ENCODE measurements at places on chromosomes 2 and 18.

- DNase-seq, result no peak
Observed at GRCh38 chr2:183630964-183631363, 506.7 kb downstream of the NUP35 start.

- no peak for DNase-seq
Observed at GRCh38 chr18:41459656-41460055, 495.4 kb upstream of the PIK3C3 start.

GRCh38 chr2:150075831-150076230, 411.6 kb downstream of the RND3 start:
- DNase-seq, result no peak

- no peak for DNase-seq
Observed at GRCh38 chr2:223580951-223581350, 21.2 kb downstream of the SCG2 start.

DNA sequence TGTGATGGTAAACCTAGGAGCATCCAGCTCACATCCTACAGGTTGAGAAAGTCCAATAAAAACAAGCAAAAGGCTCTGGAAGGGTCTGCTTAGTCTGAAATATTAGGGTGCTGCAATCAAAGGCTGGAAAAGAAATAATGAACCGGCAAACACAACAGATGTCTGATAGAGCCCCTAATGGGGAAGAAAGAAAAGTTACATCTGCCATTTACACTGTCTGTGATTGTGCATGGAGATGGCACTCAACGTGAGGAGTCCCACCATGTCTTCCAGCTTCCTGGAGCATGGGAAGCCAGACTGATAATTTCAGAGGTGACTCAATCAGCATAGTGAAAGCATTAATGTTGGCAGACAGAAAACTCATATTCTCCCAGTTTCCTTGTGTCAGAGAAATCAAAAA, 307.8 kb downstream of the EPHA4 start:
- no peak for DNase-seq

GRCh38 chr2:225100856-225101294, 58.6 kb upstream of the DOCK10 start:
- DNase-seq, result no peak

DNA sequence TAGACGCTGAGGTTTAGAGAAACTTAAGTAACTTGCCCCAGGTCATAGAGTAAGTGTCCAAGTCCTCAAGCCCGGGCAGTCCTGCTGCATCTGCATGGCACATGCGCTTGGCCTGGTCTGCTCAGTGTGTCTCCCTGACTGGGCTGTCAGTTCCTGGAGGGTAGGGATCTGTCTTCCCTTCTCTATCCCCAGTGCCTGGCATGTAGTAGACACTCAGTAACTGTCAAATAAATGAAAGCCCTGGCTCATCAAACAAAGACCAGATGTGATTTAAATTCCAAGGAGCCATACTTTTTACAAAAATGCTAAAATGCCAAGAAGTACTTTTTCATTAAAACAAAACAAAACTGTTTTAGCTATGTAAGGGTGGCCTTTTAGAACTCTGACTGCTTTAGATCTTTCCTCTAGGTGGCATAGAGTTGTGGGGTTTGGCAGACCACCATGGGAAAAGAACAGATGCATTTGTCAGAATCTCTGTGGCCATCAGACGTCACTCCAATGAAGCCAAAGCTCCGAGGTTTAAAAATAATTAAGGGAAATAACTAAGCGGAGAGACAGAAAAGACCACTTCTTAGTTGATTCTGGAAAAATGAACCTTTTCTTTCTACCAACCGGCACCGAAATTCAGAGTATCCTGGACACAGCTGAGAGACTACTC, 34.0 kb downstream of the EPAS1 start:
- DNase-seq, result no peak

DNA sequence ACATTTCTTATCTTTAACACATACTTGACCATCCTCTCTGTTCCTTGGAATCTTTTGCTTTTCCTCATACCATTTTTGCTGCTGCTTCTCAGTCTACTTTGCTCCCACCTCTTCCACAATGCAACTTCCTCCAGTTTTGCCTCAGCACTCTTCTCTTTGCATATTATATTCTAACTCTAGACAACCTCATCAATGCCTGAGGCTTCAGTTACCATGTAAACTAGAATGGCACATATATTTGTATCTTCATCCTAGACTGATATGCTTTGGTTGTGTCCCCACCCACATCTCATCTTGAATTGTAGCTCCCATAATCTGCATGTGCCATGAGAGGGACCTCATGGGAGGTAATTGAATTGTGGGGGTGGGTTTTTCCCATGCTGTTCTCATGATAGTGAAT, 55.9 kb upstream of the STAM2 start:
- no peak for DNase-seq

GRCh38 chr2:177084607-177085006, 128.0 kb upstream of the HNRNPA3 start:
- DNase-seq, result no peak

DNA sequence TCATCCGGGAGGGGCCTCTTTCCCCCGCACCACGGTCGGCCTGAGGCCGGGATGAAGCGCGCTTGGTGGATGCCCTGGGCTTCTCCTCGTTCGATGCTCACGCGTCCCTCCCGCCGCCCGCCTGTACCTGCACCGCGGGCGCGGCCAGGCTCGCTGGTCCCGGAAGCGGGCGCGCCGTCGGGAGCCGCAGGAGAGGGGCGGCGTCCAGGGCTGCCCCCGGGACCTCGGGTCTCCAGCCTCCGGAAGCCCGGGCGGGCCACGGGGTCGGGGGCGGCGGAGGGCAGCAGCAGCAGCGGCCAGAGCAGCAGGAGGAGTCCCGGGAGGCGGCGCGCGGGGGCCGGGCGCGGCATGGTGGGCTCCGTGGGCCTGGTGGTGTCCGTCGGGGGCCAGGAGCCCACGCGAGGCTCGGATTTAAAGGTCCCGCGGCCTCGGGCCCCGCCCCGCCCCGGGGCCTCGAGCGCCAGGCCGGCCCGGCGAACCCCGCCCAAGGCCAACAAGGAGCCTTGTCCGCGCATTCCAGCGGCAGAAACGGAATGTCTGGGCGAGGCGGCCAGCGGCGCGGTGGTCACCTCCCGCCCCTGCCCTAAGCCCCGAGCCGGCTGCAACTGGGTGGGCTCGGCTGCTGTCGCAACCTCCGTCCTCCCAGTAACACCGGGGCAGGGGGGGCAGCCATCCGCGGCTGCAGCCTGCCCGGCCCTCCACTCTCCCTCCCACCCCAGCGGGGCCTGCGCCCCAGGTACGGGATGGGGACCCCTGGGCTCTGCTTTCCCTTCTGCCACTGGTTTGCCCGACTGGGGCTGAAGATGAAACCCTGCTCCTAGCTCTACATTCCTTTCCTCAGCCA, at the start of gene MATN3:
Gene MATN3 (minus strand): TSS at position 387 of the 844 bp plus-strand sequence. CDS start 37 bp downstream, at position 350.
- no peak for DNase-seq

DNA sequence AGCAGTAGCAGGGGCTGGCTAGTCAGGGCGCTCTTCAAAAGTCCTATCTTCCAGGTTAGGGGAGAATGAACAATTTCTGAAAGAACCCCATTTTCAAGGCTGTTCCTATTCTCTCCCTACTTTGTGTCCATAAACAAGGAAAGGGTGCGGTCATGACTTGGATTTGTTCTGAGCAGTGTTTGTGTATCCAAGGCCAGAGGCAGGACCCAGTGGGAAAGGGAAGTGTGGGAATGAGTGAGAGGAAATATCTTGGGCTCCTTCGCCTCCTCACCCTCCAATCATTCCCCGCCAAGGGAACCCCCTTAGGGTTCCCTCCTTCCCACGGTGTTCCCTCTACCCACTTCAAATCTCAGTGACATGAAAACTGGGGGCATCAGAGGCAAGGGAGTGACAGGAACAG, 25.5 kb upstream of the SPTBN1 start:
- no peak for DNase-seq

DNA sequence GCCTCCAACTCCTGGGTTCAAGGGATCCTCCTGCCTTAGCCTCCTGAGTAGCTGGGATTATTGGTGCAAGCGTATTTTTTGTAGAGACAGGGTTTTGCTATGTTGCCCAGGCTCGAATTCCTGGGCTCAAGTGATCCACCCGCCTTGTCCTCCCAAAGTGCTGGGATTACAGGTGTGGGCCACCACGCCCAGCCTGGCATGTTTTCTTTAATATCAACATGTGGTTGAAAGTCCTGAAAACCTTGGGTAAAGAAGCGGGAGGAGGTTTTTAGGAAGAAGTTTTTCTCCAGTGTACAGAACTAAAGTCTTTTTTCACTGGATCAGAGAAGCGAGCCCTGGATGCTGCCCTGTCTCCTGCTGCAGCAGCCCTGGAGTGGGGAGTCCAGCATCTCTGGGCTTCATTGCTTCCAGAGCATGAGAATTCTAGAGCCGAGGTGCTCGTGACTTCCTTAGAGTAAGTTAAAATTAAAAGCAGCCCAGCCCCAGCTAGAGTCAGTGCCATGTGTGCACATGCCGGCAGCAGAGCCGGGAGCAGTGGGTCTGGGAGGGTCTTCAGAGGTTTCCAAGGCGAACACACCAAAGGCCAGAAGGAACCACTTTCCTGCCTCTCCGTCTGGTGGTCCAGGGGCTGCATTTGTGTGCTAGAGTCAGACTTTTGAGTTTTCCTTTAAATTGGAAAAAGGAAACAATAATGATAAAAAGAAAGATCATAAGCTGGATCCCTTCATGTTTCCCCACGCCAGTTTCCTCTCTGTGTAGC, 31.2 kb downstream of the ITGB1BP1 start:
- DNase-seq, result no peak

DNA sequence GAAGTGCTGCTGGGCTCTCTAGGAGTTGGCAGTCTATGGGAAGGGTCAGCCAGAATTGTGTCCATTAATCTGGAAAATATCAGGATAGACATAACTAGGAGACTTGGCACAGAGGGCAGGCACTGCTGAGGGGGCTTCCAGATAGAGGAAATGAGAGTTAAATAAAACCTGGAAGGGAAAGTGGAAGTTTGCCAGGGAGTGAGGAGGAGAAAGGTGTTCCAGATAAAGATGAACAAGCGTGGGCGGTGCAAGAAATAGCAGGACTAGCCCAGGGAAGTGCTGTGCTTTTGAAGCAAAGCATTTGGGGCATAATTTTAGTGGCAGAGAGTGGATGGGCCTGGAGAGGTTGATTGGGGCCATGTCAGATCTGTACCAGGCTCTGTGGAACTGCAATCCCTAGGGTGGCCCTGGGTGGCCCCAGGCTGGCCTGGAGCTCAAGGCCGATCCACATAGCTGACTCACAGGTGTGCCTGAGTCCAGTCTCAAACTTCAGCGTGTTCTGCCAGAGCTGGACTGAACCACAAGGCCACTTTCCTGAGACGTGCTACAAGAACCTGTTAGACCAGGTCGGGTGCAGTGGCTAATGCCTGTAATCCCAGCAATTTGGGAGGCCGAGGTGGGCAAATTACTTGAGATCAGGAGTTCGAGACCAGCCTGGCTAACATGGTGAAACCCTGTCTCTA, 26.9 kb downstream of the GALM start:
- no peak for DNase-seq

- no peak for DNase-seq
Observed at GRCh38 chr2:188964976-188965546, 9.1 kb upstream of the COL3A1 start.

- peak; percentile 67 for DNase-seq
Observed at GRCh38 chr18:34122724-34123334, 101.9 kb downstream of the NOL4 start.

DNA sequence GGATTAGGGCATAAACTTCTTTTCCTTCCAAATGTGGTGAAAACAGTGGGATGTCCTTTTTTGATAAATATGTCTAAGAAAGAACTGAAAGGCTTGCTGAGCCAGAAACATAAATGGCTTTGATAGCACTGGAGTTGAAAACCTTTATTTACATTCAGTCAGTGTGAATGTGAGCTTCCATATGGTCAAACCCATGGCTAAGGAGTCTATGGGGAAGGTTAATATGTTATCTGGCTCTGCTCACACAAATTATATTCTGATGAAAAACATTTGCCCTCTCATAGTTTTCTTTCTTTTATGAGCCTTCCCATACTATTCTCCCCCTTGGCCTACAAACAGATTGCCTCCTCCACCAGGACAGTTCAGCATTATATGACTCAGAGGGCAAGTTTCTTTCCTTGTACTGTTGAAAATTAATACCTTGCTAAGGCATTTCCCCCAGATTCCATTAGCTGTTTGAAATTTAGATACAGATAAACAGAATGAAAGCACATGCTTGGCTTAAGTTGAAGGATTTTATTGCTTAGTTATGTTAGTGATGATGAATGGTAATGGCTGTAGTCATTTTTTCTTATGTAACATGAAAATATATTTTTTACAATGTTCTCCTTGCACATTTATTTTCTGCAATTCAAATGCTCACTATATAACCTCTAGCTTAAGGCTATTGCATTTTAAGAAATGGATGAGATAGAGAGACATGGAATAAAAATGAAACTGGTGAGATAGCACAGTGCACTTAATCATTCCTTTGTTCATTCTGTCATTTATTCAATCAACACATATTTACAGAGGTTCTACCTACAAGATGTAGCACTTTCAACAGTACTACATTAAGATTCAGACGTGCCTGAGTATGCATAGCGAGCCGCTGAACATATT, 544.1 kb downstream of the LRRTM4 start:
- no peak for DNase-seq

- no peak for DNase-seq
Observed at GRCh38 chr2:81250270-81250669, 945.7 kb upstream of the LRRTM1 start.

DNA sequence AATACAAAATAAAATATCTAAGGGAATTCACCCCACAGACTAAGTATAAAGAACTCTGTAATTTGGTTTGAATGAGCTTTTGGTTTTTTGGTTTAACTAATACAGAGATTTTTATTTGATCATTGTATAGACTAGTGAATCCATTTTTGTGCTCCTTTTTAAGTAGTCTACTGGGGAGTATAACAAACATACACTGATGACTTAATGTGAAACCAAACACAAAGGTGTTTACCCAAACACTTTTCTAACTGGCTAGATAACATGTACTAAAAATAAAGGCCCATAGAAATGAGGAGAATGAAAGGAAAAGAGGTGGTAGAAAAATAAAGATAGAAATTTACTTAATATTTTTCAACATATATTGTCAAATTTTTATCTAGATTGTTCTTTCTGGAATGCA, 146.0 kb downstream of the NRXN1 start:
- no peak for DNase-seq

GRCh38 chr2:198327526-198327925, 523.1 kb downstream of the PLCL1 start:
- DNase-seq, result peak; percentile 34

DNA sequence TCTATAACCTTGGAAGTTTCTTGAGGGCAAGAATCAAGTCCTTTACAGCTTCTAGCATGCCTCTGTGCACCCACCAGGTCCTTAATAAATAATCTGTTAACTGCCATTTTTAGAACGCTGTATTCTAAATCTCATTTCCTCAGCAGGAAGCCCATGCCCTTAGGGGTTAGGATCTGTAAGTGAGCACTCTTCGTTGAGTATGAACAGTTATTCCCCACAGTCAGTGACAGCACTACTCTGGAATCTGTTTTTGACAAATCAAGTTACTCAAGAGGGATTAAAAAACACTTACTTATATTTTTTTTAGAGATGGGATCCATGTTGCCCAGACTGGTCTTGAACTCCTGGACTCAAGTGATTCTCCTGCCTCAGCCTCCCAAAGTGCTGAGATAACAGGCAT, 14.6 kb downstream of the PAIP2B start:
- no peak for DNase-seq

DNA sequence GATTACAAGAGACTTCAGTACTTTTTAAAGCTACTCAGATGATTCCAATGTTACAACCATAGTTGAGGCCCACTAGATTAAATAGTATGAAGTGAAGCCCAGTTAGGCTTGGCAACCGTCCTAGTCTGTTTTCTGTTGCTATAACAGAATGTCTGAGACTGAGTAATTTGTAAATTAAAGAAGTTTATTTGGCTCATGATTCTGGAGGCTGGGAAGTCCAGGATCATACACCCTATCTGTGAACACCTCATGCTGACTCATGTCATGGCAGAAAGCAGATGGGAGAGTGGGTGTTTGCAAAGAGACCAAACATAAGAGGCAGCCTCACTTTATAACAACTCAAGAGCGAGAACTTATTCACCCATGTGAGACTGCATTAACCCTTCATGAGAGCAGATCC, 63.1 kb downstream of the CCDC150 start:
- no peak for DNase-seq
